NCI-H345 (cell line): ENCODE measurements at places on chromosomes 2 and 18.

- DNase-seq, result no peak
These were observed 46.3 kb downstream of the C1QL2 start for GRCh38 chr2:119112230-119112629.

DNA sequence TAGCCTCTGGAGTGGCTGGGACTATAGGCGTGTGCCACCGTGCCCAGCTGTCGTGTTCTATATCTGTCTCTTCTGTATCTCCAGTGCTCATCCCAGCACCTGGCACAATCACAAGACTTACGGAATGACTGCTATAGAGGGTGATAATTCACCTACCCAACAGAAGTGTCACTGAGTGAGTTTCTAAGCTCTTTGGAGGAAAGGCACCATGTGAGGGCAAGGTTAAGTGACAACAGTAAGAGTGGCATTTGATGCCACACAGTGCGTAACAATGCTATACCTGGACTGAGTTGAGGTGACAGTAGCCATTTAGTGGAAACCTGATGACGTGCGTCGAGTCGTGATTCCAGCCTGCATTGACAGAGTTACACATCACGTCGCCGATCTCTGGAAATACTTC lies 89.0 kb downstream of the KCTD1 start:
- DNase-seq, result no peak

DNA sequence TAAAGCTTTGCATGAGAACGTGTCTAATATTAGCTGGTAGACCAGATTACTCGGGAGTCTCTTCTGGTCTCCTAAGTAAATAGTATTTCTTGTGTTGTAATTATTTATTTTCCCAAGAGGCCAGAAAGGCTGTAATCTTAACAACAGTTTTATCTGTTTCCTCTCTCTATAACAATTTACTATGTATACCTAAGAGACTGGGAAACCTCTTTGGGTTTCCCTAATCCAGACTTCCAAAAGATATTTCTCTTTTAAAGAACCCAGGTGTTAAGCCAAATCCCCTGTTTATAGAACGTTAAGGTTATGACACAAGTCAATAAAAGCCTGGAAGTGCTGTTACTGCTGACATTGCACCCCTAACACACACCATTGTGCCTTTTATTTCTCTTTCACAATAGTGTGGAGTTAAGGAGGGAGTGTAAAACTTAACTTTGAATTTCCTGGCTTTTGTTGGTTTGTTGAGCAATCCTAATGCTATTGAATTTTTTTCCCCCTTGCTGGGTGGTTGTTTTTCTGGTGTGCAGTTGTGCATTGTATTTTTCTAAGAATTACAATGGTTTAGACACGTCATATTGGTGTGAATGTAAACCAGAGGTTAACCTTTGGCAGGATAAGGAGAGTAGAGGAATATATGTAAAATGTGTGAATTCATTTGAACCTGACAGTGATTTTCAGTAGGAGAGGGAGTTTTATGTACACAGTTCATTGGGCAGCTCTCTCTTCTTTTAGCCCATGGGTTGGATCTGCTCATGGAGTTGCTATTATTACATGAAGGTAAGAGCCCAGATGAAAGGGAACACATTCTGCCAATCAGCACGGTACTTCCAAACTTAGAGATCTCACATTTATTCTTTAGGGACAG lies 192.8 kb downstream of the MTX2 start:
- no peak for DNase-seq

DNA sequence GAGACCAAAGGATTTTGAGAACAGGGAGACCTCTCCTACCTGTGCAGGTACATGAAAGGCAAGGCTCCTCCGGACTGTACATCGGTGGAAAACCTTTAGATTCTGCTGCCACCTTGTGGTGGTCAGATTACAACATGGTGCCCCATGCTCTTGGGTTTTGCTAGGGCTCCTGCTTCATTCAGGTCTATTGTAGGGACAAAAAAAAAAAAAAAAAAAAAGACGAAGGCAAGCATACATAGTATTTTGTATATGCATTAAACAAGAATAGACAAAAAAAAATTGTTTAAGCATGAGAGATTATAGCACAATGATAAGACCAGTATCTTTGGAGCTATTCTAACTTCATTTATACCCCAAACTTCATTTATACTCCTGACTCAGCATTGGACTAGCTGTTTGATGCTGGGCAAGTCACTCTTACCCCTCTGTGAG lies 27.4 kb upstream of the SPR start:
- peak; percentile 84 for DNase-seq

DNA sequence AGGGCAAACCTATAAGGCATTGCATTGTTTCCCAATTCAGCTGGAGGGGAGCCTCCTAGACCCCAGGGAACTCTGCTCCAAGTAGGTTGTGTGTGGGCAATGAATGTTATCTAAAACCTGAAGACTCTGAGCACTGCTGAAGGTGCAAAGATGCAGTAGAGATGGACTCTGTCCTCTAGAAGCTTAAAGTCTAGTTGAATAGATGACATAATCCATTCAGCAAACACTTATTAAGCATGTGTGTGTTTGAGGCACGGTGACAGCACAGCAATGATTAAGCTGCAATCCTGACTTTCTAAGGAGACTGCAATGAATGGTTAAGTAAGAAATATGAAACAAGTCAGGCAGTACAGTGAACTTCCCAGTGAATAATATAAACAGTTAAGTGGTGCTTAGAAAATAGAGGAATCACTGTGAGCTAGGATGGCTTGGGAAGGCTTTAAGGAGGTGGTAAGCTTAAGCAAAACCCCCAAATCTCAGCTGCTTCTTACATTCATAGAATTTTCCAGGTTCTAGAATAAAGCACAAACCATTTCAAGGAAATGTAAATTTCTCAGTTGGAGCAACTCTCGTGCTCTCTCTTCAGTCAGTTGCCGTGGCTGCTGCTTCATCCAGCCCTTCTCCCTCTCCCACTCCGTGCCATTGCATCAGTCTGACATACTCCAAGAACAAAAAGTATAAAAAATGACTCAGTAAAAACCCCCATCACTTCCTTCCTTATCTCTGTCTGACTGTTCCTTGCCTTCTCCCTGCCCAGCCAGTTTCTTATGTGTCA lies 19.1 kb downstream of the MXD1 start:
- no peak for DNase-seq

GRCh38 chr2:216315802-216316603 lies 56.3 kb downstream of the MARCHF4 start:
- DNase-seq, result no peak

GRCh38 chr18:21099442-21099841 lies 12.2 kb downstream of the ROCK1 start:
- DNase-seq, result no peak

DNA sequence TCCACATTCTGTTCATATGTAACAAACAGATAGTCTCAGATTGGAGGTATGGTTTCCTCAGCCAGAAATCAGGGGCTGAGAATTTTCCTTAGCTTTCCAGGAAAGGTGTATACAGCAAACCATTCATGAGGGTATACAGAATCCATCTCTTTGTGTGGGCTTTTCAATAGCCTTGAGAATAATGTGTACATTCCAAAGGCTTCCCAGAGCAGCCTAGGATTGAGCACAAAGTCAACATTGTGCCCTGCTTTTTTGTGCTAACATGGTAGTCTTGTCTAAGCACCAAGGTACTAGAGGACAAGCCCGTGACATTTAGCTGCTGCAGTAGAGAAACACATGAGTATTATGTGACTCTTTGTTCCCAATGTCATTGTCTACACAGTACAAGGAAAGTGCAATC lies 322.1 kb upstream of the TANK start:
- no peak for DNase-seq

- DNase-seq, result no peak
These were observed 21.2 kb upstream of the ACVR1 start for GRCh38 chr2:157897106-157897971.

- no peak for DNase-seq
These were observed 7.4 kb upstream of the RMC1 start for GRCh38 chr18:23495723-23496440.

GRCh38 chr18:70068981-70069380 lies 121.3 kb upstream of the CD226 start:
- no peak for DNase-seq
